Stimulated activated CD4-positive, alpha-beta T cell treated with anti-CD3 and anti-CD28 coated beads, Interleukin-1b, Interleukin-23, amount 100 ng/mL, for 1 hour (primary cell): ENCODE measurements at places on chromosomes 11 and 22.

DNA sequence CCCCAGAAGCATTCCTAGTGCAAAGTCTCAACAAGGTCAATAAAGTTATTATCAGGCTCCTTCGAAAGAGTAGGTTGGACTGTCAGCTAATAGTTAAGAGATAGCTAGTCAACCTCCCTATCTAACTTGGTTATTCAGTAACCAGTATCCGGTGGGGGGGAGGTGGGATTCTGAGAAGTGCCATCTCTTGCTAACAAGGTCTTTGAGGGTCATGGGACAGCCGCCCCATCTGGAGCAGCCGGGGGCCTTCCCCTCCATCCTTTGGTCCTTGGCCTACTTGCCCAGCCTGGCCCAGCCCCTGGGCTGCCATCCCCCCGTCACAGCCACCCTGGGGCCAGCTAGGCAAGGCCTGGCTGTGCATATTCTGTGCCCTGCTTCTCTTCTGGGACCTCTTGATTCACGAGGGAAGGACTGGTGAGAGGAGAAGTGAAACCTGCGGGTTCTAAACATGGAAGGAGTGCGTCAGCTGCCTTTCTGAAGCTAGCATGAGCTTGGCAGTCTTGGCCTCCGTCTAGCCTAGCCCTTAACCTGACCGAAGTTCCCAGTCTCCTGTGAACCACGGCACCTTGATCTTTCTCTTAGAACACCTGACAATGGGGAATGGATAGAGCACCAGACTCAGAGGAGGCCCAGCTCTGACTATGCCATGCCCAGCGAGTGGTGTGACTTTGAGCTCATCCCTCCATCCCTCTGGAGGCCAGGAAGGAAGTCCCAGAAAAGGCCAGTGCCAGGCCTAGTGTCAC, 9.3 kb downstream of the SLC37A2 start:
- no peak for DNase-seq

GRCh38 chr11:128892866-128893565, 1.9 kb downstream of the KCNJ5 start:
- no peak for DNase-seq

GRCh38 chr11:127194521-127194920, 194.0 kb upstream of the KIRREL3 start:
- DNase-seq: no peak

- DNase-seq: no peak
Measured at GRCh38 chr11:17699147-17700114, 19.9 kb upstream of the MYOD1 start.

- DNase-seq: no peak
Measured at GRCh38 chr11:64696045-64696444, 27.0 kb downstream of the NRXN2 start.

GRCh38 chr11:68009391-68010089, 587 bp upstream of the ALDH3B1 start:
- DNase-seq: no peak

DNA sequence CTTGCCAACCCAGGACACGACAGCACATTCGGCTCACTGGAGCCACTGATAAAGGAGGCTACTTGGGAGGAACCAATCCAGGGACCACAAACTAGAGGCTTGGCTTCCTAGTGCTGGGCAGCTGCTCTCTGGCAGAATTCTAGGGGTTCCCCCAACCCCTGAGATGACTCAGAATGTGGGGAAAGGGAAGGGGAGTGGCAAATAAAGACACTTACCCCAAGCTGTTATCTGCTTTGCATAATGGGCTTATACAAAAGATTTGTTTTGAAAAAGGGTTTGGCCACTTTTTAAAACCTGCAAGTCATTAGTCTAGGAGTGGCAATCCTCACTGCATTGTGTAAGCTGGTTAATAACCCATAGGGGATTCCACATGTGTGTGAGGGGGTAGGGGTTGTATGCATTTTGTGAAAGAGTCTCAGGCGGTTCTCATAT, 64.1 kb upstream of the LMO1 start:
- no peak for DNase-seq

- DNase-seq: no peak
Measured at GRCh38 chr11:100625041-100625440, 62.0 kb upstream of the ARHGAP42 start.

DNA sequence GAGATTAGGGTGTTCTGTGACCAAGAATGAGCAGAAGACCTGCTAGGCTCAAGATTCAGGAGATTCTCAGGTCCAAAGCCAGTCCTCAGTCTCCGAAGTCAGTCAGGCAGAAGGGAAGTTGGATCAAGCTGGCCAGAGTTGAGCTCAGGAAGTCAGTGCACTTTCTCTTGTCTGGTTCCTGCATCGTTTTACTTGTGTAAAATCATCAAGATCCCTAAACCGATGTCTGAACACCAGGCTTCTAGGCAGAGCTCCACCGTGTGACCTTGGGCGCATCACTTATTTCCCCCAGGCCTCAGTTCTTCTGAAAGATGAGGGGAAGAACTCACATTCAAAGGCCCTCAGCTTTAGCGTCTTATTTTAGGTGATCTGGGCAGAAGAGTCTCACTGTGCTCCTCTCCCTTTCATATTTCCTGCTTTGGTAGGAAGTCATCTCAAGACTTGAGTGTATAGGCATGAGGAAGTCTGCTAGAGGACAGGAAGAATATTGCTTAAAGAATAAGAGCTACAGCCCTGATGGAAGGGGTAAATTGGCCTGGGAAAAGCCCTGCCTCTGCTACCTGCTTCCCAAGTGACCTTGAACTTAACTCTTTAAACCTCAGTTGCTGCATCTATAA, 20.2 kb downstream of the NF2 start:
- DNase-seq: no peak

GRCh38 chr11:16911658-16912057, 102.6 kb downstream of the PLEKHA7 start:
- DNase-seq: no peak
